Right hindlimb (tissue), 1 donor: ENCODE measurements at places on chromosomes 13 and 19.

DNA sequence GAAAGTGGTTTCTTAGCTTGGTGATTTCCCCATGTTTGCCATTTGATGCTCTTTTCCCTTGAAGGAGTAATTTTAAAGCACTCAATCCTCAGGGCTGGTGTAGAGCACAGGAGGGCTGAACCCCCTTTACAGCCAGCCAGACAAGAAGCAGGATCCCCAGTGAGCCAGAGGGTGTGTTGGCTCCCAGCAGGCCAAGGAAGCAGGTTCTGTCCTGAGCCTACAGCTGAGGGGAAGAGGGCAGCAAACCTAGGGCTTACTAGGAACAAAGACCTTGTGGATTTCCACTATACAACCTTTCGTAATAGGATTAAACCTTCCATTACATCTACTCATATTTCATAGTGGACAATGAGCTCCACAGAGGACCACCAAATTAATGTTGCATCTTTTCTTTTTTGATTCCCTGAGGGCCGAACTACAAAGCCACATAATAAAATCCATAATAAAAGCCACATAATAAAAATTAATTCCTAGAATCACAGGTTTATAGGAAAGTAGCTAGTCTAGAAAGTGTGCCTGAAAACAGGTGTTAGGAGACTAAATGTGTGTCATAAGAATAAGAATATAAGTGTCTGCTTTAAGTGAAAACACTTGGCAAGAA is 300.2 kb downstream of the DCLK1 start:
- no peak for DNase-seq

DNA sequence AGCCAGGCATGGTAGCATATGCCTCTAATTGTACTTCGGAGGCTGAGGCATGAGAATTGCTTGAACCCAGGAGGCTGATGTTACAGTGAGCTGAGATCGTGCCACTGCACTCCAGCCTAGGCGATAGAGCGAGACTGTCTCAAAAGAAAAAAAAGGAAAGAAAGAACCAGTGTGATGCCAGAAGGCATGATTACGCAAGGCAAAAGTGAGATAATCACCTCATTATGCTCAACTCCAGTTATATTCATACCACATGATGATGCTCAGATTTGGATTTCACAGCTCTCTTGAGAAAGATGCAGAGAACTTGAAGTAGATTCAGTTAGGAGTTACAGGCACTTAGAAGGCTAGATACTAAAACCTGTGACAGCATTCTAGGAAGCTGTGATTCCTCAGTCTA is 21.8 kb downstream of the RCBTB1 start:
- no peak for DNase-seq

GRCh38 chr19:14347999-14348889 is 33.0 kb upstream of the ADGRE5 start:
- peak; percentile 79 for DNase-seq

DNA sequence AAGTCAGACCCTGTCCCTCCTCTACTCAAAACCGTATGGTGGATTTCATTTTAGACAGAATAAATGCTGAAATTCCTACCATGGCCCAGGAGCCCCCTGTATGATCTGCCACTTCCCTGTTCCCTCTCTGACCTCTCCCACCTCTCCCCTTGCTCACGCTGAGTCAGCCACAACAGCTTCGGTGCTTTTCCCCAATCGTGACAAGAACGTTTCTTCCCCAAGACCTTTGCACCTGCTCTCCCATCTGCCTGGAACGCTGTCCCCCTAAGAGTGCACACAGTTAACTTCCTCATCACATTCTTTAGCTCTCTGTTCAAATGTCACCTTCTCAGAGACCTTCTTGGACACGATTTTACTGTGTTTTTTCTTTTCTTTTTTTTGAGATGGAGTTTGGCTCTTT is 2.3 kb downstream of the VRK3 start:
- DNase-seq = no peak

GRCh38 chr13:110541526-110541920 is 20.0 kb downstream of the RAB20 start:
- DNase-seq = no peak

DNA sequence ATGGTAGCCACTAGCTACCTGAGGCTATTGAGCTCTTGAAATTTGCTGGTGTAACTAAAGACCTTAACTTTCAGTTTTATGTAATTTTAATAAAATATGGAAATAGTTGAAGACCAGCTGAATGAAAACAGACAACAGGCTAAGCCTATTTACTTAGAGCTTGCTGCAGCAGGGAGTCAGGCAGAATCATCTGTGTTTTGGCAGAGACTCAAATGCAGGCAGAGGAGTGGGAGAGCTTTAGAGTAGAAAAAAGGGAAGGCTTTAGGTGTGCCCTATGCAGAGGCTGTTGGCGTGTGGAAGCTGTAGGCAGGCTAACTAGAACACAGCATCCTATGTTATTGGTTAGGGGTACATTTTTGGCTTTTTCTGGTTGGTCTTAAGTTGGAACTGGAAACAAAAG is 304.9 kb upstream of the NBEA start:
- no peak for DNase-seq

DNA sequence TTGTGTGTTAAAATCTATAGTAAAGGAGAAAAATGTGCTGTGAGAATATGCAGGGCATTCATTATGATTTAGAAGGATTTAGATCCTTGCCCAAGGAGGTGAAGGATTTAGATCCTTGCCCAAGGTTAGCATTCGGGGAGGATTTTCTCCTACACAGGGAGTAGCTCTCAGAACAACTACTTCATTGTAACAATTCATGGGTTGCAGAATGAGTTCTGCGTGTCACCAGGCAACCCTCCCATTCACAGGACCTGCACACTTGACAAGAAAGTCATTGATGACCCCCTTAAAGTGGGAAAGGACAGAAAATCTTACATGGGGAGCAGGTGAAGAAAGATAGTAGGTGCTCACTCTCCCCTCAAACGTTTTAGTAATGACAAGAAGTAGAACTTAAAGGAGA is 167.1 kb upstream of the MAB21L1 start:
- no peak for DNase-seq

GRCh38 chr19:15266683-15267082 is 34.4 kb upstream of the EPHX3 start:
- no peak for DNase-seq
